NCI-H524 (cell line): ENCODE measurements at places on chromosomes 16 and 17.

DNA sequence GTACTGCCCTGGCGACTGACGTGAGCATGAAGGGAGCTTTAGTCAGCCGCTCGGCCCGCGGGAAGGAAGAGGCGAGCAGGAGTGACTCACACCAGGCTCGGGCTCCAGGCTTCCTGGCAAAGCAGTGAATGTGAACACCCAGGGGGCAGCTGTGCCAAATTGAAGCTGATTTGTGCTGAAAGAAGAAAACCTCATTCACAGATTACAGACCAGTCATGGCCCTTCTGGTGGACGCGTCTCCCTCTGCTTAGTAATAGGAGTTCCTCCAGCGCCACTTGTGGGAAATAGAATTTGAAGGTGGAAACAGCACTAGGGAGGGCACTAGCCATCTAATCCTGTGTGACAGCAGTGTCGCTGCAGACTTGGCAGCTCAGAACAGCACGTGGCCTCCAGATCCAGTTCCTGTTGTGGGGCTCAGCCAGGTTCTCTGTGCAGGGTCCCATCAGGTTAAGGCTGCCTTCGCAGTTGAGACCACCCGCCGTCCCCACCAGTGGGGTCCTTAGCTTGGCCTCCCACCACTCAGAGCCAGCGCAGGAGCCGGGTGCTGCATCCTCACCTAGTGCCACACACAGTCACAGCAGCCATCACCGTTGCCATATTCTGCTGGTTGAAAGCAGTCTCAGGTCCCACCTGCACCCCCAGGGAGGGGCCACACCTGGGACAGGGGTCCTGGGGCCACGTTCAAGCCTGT lies 164.5 kb upstream of the CHMP6 start:
- no peak for DNase-seq

- DNase-seq, result no peak
Observed at GRCh38 chr16:87808108-87808507, 42.3 kb upstream of the KLHDC4 start.

DNA sequence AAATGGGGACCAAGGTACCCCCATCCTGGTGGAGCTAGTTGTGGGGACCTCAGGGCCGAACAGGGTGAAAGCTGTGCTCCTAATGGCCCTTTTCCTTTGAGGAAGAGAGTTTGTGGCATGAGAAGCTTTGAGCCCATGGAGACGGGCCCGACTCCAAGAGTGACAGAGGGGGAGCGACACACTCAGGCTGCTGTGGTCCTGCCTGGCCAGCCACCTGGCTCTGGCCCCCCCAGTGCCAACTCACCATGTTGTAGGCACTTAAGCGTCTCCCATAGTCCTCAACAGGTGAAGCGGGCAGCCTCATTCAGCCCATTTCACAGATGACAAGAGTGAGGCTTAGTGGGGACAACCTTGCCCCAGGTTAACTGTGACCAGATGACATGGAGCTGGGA lies 1.6 kb downstream of the IL21R start:
- DNase-seq, result no peak

DNA sequence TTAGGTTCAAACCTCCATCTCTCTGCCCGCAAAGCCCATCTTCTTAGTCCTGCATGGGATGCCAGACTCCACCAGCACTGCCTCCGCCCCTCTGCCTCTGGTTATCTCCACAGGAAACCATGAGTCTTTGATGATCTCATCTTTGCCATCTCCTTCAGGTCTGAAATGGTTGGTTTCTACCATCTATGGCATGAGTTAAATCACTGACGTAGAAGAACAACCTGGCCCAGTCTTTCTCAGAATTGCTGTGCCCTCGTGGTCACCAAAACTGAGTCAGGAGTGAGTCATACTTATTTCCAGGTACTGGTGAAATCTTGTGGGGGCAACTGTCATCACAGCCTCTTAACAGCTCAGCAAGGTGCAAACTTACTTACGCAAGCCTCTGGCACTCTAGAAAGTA lies 468.7 kb upstream of the C16orf82 start:
- no peak for DNase-seq

- DNase-seq, result no peak
Observed at GRCh38 chr16:19139436-19140091, 25.8 kb downstream of the ITPRIPL2 start.

DNA sequence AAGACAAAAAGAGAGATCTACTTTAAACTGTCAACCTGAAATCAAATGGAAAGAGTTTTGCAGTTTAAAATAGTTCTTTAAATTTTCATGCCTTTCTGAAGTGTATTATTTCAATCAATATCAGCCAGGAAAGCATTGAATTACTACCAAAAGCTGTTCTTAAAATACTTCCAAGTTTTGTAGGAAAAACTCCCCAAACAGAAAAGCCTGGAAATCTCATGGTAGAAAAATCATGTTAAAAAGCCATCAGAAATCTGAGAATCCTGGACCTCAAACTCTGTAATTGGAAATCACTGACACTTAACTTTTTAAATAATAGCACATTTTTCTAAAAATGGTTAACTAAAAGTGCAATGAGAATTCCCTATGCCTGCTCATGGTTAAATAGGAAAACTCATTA lies 63.3 kb upstream of the CNTNAP4 start:
- DNase-seq, result no peak

DNA sequence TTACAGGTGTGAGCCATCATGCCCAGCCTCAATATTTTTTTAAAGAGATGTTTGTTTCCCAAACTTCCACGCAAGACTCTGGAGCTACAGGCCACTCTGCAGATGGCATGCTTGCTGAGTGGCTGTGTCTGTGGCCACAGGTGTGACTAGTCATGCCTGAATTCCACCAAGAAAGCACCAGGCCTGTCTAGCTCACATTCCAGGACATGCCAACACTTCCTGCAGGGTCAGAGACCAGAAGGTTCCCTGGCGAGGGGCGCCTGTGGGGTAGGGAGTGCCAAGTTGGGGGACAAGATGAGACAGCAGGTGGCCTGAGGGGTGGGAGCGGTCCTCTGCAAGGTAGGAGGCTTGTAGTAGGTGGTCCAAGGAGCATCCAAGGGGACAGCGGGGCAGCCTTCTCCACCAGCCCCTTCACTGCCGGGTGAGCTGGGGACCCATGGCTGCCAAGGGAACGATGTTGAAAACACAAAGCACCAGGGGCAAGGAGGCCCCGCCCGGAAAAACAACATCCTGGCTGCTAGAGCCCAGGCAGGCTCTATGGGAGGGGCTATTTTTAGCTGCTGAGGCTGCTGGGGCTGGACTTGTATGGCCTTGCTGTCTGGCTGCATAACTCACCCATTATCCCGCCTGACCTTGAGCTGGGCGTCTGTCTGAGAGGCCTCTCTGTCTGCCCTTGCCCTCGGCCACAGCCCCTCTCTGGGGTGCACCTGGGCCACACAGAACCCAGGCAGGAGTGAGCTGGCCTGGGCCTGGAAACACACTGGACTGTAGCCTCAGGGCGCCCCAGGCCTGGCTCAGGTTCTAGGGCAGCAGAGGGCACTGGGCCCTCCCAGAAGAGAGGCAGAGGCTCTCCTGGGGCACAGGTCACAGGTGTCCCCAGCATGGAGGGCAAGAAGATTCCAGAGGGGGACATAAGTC lies 5.7 kb downstream of the TRIM47 start:
- no peak for DNase-seq
